ENCODE measurements at places on chromosomes 7 and 10. TPM values are rescaled to one million over a fixed set of nuclear protein-coding genes. Genes with fewer than 3 reads are reported as not detected.

Gene AKR1B15
- total RNA-seq, result not detected

- no peak for DNase-seq
These were observed 56.5 kb upstream of the HELLS start for GRCh38 chr10:94489107-94489506.

GRCh38 chr10:112223725-112224124 is 40.2 kb upstream of the GPAM start:
- DNase-seq, result no peak

- DNase-seq, result no peak
These were observed 15.6 kb downstream of the RPA3 start for GRCh38 chr7:7702826-7703225.

DNA sequence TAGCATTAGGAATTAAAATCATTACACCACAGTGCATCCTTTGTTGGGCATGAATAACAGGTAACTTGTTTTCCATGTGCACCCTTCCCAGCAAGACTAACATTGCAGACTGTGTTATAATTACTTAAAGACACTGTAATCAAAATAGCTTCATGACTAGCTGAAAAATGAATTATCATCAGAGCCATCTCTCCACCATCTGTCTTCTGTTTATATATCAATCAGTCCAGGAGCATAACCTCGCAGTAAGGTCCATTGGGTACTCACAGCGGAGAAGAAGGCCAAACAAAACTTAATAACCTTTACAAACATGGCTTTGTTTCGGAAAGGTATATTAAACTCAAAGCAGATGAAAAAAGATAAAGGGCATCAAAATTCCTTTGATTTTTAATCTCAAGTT is 90.6 kb downstream of the ODAD2 start:
- no peak for DNase-seq

GRCh38 chr10:47372726-47373125 is 11.4 kb downstream of the ZNF488 start:
- no peak for DNase-seq

Gene SPAG6
- total RNA-seq, result not detected

DNA sequence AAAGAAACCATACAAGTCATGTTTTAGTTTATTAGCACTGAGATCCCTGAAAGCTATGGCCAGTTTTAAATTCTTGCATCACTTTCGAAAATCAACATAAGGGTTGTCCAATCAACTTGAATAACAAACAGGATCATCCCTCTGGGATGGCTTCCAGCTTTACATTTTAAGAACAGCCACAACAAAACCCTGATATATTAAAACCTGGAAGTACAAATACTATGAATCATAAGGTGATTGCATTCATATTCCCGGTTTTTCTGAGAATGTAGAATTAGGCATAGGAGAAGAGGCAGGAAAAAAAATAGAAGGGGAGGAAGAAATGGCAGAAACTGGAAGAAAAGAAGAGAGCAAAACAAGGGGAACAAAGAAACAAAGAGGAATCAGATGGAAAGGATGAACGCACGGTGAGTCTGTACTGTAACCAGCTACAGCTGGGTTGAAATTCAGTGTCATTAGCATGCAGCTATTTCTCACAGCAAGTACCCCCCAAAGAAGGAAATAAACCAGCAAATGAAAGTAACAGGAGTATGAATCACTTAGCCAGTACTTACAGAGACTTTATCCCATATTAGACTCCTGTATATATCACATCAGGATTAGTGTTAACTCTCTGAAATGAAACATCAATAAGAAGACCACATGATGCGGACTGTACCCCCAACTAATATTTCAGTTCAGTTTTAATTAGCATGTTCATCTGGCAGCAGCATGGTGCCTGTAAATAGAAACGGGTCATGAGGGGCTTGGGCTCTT is 301.3 kb downstream of the RNLS start:
- no peak for DNase-seq

Gene SRRM3
- total RNA-seq, result 27.4 TPM

Gene TLL2
- 1.5 TPM for total RNA-seq
